Gastroesophageal sphincter (tissue), 4 donors: ENCODE measurements at places on chromosomes 3 and 15. TPM values are rescaled to one million over a fixed set of nuclear protein-coding genes. Genes with fewer than 3 reads are reported as not detected.

DNA sequence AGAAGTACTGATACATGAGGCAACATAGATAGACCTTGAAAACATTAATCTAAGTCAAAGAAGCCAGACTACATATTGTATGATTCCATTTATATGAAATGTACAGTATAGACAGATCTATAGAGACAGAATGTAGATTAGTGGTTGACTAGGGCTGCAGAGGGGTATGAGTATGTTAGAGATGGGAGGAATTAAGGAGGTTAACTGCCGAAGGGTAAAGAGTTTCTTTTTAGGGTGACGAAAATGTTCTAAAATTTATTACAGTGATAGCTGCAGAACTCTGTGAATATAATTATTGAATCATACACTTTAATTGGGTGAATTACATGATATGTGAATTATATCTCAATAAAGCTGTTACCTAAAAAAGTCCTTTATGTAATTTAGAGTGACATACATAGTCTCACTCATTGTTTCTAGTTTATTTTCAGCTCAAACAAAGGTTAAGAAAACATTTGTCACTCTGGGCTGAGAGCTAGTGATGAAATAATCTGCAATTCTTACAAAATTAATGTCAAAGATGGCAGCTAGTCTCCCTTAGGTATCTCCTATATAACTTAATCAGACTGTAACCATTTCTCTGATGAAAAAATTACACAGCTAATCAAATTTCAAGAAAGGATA lies 61.4 kb downstream of the DENND4A start:
- no peak for ATAC-seq

- no peak for ATAC-seq
Measured at GRCh38 chr3:112769286-112769978, 77.2 kb downstream of the CD200R1L start.

DNA sequence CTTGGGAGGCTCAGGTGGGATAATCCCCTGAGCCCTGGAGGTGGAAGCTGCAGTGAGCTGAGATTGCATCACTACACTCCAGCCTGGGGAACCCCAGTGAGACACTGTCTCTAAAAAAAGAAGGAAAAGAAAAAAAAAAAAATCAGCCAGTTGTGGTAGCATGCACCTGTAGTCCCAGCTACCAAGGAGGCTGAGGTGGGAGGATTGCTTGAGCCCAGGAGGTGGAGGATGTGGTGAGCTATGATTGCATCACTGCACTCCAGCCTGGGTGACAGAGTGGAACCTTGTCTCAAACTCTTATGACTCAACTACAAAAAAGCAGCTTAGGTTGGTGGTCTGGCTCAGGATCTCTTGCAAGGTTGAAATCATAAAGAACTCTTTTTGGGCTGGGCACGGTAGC lies 19.3 kb upstream of the GPX1 start:
- ATAC-seq: peak; percentile 50

DNA sequence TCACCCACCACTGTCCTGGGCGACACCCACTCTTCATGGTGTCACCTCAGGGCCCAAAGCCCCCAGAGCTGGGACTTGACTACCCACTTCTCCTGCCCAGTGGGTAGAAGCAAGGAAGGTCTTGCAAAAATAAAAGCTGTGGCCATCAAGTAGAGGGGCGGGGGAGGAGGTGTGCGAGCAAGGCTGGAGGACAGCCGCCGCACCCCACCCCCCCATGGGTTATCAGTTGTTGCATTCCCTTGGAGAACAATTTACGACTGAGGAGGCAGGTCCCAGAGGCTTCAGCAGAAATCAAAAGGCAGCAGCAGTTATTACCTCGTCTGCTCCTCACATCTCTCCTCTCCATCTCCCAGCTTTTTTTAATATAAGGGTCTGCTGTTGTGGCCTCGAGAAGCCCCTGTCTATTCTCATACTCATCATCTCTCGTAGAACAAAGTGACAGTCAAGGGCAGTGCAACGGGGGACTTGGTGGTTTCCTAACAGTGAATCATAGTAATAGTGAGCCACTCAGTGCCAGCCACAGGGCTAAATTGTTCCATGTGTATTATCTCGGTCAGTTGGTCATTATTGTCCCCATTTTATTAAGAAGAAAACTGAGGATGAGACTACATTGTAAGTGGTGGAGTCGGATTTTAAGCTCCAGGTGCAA lies 116.4 kb downstream of the PDCD6IP start:
- no peak for ATAC-seq

- ATAC-seq: no peak
Measured at GRCh38 chr3:195748661-195749060, 27.9 kb downstream of the MUC20 start.

GRCh38 chr3:160245261-160245800 lies 20.1 kb downstream of the C3orf80 start:
- ATAC-seq: no peak

DNA sequence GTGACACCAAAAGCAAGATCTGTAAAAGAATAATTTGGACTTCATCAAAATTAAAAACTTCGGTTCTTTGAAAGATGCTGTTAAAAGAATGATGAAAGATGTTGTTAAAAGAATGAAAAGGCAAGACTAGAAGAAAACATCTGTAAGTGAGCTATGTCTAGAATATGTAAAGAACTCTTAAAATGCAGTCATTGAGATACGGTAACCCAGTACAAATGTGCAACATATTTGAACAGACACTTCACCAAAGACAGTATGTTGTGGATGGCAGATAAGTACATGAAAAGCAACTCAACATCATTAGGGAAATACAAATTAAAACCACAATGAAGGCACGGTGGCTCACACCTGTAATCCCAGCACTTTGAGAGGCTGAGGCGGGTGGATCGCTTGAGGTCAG lies 139.5 kb downstream of the LRIG1 start:
- ATAC-seq: no peak

GRCh38 chr3:113496924-113497323 lies 18.0 kb downstream of the SPICE1 start:
- no peak for ATAC-seq

- ATAC-seq: no peak
Measured at GRCh38 chr3:65635657-65636056, 403.1 kb downstream of the MAGI1 start.

- ATAC-seq: no peak
Measured at GRCh38 chr3:143090486-143090885, 29.1 kb upstream of the CHST2 start.

DNA sequence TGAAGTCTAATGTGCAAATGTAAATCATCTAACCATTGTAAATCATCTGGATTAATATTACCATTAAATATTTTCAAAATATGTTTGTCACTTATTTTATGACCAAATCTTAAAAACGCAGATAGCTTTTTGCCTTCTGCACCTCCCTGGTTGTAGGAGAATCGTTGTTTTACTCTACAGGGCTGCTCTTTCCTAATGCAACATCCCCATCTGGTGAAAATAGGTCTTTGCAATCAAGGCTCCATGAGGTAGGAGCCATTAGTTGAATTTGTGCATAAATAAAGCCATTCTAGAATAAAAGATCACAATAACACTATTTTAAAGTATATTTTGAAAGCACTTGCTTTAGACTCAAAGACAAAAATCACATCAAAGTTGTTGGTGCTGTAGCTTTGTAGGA lies 535.6 kb upstream of the AGTR1 start:
- ATAC-seq: no peak

GRCh38 chr3:172461530-172462138 lies 13.4 kb upstream of the GHSR start:
- ATAC-seq: no peak

DNA sequence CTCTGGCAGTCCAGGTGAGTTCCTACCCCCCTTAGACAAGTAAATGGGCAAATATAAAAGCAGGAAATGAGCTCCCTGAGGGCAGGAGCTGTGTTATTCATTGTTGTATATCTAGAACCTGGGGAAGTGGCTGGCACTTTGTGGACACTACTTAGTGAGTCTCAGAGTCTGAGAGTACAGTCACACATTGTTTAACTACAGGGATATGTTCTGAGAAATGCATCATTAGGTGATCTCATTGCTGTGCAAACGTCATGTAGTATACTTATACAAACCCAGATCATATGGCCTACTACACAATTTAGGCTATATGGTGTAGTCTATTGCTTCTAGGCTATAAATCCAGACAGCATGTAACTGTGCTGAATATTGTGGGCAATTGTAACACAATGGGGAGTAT lies 52.4 kb downstream of the DRD3 start:
- no peak for ATAC-seq

ITIH1 gene
- total RNA-seq: not detected

TERC gene
- total RNA-seq: 49.0 TPM

SYNPR gene
- not detected for total RNA-seq

ELP6 gene
- 18.4 TPM for total RNA-seq

FGD5 gene
- 16.7 TPM for total RNA-seq

TMC3 gene
- total RNA-seq: 0.37 TPM
